ENCODE measurements at places on chromosomes 1 and 21.
A peak's percentile ranks its signal among the peaks of the same experiment; 100 is the strongest.

DNA sequence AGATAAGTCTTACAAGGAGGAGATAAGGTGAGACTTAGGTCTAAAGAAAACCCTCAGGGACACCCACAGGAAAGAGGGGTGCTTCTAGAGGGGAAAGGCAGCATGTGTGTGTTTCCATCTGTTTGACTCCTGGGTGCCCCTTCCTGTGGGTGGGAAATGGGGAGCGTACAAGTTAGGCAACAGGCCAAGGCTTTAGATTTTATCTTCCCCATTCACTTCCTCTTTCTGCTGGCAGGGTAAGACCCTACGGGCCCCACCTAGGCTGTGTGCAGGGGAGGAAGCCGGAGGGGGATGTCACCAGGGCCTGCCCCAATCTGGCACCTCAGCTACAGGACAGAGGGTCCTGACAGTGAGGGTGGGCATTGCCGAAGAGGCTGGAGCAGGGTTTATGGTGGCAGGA is 2.5 kb upstream of the OLIG1 start:
- no peak for DNase-seq

DNA sequence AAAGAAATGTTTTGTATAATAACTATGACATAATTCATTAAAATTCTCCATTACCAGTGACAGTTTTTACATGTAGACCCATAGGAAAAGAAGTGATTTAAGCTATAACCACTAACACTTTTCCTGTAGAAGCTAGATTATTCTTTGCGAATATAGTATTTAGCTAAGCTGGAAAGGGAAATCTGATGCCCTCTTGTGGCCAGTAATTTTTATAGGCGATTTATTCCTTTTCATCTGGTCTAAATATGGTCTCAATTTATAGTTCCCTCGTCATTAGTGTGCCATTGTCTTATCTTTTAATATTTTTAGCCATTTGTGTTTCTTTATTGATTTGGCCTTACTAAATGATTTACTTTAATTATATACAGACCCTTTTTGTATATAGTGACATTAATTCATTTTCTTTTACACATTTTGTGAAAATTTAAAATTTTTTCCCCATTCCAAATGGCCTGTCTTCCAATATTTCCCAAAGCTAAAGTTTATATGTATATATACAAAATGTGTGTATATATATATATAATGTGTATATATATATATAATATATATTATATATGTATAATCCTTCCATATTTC is 26.7 kb downstream of the BTG3 start:
- no peak for DNase-seq

- DNase-seq, result no peak
Measured at GRCh38 chr1:96833376-96833775, 111.8 kb downstream of the PTBP2 start.

DNA sequence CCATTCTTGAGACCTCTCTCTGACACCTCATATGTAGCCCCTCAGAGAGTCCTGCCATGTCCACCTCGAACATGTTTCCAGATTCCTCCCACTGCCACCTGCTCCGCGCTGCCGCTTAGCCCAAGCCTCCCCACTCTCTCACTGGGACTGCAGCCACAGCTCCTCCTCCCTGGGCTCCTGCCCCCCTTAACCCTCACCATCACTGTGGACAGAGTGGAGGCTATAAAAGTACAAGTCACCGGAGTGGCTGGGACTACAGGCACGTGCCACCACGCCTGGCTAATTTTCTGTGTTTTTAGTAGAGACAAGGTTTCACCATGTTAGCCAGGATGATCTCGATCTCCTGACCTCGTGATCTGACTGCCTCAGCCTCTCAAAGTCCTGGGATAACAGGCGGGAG is 77.0 kb downstream of the VWA5B1 start:
- no peak for DNase-seq

DNA sequence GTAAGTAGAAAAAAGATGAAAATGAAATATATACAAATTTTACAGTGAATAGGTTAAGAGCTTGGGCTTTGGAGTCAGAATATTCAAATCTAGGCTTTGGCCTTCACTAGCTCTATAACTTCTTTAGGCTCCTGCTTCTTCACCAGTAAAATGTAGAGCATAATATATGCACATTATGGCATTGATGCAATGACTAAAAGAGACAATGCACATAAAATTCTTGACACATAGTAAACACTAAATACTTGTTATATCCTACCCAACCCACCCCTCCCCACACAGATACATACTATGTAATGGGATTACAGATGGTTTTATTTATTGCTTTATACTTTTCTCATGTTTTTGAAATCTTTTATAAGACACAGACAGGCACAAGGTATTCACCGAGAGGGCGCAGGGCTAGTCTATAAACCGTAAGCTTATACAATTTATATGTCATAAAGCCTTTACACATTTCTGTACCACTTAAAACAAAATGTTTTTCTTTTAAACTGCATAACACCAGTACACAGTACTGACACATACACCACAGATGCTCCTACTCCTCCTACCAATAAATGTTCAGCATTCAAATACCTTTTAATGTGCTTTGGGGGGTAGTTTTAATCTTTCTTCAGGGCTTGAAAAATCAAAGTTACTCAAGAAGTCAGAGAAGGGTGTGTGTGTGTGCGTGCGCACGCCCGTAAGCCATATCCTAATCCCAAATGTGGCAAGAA is 109.8 kb downstream of the ACBD6 start:
- no peak for DNase-seq

GRCh38 chr1:8597455-8597854 is 220.0 kb downstream of the RERE start:
- no peak for DNase-seq

DNA sequence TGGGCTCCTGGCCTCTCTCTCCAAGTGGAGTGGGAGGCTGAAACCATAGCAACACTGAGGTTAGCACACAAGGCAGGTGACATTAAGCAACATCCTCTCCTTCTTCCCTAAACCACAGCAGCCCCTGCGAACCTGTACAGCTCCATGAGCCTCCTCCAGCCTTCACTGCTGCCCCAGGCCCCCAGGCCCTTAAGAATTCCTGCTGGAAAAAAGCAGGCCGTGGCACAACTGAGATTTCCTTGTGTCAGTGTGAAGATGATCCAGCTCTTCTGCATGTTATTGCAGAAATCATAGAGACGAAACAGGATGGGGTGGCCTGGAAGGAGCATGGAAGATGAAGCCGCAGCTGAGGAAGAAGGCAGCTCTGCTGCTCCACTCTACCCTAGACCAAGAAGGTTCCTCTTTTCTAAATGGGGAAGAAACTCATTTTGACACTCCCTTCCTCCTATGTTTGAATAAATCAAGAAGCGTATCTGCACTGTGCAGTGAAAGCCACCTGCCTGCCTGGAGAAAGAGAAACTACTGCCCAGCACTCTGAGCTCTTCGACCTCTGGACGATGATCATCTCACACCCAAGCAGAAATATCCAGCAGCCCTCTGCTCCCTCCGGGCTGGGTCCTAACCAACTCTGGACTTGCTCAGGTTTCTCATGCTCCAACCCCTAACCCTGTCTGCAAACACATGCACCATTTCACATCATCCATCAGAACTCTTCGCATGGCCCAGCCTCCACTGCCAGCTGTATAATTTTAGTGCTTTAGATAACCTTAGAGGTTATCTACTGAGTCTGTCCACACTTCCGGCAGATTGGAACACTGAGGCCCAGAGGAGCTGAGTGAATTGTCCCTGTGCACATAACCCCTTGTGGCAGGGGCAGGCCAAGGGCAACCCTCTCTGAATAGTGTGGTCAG is 20.7 kb downstream of the SH3BP5L start:
- DNase-seq, result no peak

DNA sequence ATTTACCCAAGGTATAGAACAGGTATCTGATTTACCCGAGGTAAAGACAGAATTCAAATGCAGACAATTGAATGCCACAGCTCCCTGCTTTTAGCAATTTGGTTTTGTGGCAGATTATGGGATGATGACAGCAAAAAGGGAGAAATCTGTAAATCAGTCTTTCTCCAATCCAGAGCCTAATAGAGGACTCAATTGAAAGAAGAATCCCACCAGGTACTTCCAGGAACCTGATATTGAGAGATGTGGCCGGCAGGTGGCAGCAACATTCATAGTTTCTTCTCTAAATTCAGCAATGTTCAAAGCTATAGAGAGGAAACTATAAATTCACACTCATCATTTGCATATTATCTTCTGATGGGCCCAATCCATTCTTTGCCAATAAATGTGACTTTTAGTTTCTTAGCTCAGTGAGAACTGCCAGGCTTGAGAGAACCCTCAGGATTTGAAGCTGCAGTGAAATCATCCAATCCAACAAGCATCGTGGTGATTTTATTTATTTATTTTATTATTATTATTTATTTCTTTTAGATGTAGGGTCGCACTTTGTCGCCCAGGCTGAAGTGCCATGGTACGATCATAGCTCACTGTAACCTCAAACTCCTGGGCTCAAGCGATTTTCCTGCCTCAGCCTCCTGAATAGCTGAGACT is 9.8 kb upstream of the PHACTR4 start:
- peak; percentile 68 for DNase-seq
